Activated naive CD8-positive, alpha-beta T cell treated with anti-CD3 and anti-CD28 coated beads for 36 hours (primary cell): ENCODE measurements at places on chromosomes 4 and X. TPM values are rescaled to one million over a fixed set of nuclear protein-coding genes. Genes with fewer than 3 reads are reported as not detected.

DNA sequence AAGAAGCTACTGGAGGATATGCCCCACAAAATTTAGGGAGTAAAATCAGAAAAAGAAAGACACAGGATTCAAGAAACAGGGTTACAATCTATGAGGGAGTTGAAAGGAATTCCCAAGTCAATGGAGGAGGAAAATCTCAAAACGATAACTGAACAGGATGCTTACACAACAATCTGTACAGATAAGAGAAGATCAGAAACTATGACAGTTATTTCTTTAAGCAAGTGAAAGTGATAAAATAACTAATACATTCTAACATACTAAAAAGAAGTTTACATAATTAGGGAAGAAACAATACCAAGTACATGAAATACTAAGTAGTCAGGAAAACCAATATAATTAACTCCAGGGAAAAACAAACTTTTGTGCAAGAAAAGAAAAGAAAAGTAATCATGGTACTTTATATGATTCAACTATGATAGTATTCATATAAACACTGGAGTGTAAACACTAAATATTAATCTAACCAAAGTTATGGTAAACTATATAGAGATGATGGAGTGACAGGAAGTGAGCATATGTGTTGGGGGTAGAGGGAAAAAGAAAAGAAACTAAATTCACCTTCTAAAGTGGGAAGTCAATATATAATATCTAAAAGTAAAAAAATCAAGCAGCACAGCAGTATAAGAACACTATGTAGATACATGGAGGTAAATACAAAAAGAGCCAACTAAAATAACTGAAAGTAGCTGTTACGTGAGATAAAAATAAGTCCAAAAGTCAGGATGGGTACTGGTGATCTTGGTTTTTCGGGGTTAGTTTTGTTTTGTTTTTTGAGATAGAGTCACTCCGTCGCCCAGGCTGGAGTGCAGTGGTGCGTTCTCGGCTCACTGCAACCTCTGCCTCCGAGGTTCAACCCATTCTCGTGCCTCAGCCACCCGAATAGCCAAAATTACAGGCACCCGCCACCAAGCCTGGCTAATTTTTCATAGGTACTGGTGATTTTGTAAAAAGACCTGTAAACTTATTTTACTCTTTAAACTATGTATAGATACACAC, 99.3 kb downstream of the TEX11 start:
- no peak for DNase-seq

DNA sequence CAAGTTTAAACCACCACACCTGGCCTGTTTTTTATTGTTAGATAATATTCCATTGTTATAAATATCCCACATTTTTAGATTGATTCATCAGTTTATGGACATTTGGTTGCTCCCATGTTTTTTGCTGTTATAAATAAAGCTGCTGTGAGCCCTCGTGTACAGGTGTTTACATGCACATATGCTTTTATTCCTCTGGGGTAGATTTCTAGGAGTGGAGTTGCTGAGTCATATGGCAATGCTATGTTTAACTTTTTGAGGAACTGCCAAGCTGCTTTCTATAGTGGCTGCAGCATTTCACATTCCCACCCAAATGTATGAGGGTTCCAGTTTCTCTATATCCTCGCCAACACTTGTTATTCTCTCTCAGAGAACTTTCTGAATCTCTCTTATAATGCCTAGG, 90.5 kb downstream of the TBL1X start:
- no peak for DNase-seq

GRCh38 chr4:130053723-130054122, 957.8 kb downstream of the C4orf33 start:
- no peak for DNase-seq

GRCh38 chr4:182600093-182600492, 317.1 kb downstream of the DCTD start:
- DNase-seq, result no peak

DNA sequence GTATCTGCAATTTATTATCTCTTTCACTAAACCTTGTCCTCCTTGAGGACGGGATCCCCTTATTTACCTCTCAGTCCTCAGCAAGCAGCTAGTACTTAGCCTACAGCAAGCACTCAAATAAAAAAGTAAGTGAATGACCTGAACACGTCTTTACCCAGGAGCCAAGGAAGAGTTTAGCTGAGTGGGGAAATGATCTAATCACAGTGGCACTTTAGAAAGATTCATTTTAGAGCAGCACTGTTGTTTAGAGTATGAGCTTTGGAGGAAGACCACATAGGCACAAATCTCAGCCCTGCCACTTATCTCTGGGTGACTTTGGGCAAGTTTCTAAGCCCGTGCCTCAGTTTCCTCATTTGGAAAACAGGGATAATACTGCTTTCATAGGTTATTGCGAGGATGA, 2.7 kb downstream of the FAM120C start:
- no peak for DNase-seq

TET2 gene
- 20.7 TPM for total RNA-seq
